ENCODE measurements at places on chromosomes 7 and 10. TPM values are rescaled to one million over a fixed set of nuclear protein-coding genes. Genes with fewer than 3 reads are reported as not detected.
A peak's percentile ranks its signal among the peaks of the same experiment; 100 is the strongest.

DNA sequence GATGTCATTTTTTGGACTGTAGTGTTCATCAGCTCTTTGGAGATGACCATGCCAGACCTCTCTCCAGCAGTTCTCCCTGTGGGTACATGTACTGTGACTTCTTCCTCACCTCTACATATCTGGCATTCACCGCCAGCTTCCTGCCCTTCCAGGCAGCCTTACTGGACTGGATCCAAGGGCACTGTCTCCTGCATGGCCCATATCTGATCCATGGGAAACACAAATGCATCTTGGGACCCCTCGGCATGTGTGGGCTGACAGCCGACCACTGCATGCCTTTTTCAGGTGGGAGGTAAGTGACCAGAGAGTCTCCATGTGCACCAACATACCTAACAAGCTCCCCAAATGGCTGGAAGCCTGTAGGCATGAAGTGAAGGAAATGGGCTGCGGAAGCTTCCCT is 3.9 kb upstream of the BLVRA start:
- no peak for DNase-seq

GRCh38 chr10:30093303-30093950 is 34.0 kb upstream of the JCAD start:
- no peak for DNase-seq

- no peak for DNase-seq
These were observed 91.1 kb upstream of the CARD11 start for GRCh38 chr7:3134745-3135144.

- DNase-seq: no peak
These were observed 245.9 kb downstream of the MTERF1 start for GRCh38 chr7:91634485-91635177.

DNA sequence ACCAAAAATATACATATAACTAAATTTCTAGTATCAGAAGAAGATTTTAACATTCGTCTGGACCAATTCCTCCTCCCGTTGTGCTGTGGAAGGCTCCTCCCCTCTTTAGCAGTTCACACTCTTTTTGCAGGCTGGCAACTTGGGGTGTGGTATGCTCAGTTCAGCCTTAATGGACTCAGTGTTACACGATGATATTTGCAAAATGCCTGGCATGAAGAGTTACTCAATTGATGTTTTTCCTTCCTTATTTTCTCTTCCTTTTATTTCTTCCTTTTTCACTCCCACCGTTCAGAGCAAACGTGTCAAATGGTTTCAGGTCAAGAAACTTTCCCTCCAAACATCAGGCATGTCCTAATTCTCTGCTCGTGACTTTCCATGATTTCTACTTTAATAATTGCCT is 248.3 kb downstream of the PHF14 start:
- no peak for DNase-seq

GRCh38 chr7:3239291-3239691 is 61.8 kb upstream of the SDK1 start:
- no peak for DNase-seq

DNA sequence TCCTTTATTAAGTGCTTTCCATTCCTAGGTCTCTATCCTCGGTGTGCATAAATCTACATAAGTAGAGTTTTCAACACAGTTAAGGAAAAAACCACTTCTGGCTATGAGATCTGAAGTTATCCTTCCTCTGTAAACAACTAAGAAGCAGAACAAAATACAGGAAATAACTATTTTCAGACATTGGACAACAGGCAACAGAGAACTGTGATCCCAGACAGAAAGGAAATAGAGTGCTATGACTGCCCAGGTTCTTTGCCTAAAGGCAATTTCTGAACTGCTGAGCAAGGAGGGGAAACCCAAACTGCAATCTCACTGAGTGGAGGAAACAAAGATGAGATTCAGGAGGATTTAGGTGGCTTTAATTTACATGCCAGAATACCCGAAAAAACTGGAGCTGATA is 285.4 kb downstream of the SNX13 start:
- DNase-seq: no peak

- no peak for DNase-seq
These were observed 375.2 kb downstream of the PAXIP1 start for GRCh38 chr7:154627646-154628290.

DNA sequence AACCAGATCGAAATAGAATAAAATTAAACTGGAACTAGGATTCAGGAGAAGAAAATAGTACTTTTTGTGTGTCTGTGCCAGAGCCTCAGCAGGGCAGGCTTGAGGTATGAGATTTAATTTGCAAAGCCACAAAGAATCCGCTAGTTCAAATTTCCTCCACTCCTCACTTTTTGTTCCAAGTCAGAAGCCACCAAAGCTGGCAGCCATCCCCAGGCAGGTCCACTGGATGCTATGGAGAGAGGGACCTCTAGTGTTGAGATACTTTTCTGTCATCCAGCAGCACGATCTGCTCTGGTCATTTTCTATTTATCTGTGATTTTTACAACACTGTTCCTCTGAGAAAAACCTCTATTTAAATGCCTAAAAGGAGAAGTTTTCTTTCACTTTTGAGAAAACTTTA is 147.9 kb upstream of the FRMD4A start:
- peak; percentile 48 for DNase-seq

The ABCB1 gene
- 2.9 TPM for polyA plus RNA-seq

The ZNF746 gene
- 4.6 TPM for polyA plus RNA-seq

The CLDN4 gene
- polyA plus RNA-seq: 0.16 TPM

The ASB10 gene
- not detected for polyA plus RNA-seq

Data from AG04450 (cell line).